T-helper 17 cell (primary cell): ENCODE measurements at places on chromosomes 7 and 10.

GRCh38 chr7:77538281-77539212 is 1.5 kb downstream of the PTPN12 start:
- DNase-seq = no peak

DNA sequence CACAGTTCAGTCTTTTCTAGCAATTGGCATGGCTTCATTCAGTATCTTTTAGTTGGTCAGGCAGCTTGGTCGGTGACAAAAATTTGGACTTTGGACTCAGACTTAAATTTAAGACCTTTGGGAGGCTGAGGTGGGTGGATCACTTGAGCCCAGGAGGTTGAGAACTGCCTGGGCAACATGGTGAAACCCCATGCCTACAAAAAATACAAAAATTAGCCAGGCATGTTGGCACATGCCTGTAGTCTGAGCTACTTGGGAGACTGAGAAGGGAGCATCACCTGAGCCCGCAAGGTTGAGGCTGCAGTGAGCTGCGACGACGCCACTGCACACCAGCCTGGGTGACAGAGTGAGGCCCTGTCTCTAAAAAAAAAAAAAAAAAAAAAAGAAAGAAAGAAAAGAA is 19.5 kb upstream of the ITPRID1 start:
- no peak for DNase-seq

DNA sequence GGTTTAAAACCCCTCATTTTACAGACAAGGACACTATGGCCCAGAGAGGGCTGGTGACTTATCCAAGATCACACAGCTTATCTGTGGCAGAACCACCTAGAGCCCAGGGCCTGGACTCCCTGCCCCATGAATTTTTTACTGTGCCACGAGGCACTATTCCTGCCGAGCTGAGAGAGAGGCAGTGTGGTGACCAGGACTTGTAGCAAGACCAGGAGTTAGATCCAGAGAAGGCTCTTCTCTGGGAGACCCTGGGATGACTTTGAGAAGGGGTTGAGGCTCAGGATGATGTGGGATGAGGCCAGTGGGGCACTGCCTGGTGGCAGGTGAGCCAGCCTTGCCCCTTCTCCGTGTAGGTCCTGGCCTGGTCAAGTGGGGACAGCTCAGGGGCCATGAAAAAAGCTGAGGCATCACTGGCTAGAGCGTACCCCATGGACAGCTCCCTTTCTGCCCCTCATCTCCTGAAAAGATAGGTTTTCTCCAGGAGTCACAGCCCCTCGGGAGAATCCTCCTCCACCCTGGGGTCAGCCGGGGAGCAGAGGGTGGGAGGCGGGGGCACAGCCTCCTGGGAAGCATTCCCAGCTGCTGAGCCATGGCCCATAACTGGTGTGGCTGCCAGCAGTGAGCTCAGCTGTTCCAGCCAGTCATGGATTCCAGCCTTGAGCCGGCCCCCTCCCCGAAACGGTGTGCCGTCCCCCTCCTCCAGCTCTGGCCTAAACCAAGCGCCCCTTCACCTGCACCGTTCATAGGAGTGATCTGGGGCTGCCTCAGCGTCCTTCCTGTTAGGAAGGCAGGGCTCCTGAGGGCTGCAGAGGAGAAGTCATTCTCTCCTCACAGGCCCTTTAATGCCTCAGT is 5.8 kb downstream of the FLNC start:
- no peak for DNase-seq

GRCh38 chr10:102433619-102434046 is 1.3 kb upstream of the CUEDC2 start:
- no peak for DNase-seq

GRCh38 chr10:110747609-110748464 is 103.7 kb downstream of the RBM20 start:
- DNase-seq = no peak

DNA sequence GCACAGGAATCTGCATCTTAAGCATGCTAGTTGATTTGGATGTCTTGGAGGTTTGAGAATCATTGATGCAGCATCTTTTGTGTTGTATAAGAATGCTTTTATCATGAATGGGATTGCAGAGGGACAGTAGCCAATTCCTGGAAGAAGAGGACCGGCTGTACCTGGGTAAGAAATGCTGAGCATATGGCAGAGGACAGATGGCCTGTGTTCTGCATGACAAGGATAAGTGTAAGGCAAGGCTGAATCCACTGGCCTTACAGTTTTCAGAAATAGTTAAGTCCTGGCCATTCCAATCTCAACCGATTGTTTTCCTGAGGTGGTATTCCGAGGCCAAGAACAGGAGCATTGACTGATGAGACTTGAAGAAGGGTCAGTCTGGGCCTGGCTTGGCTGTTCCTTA is 24.4 kb upstream of the KBTBD2 start:
- no peak for DNase-seq

GRCh38 chr10:17031637-17032635 is 97.7 kb downstream of the CUBN start:
- DNase-seq = no peak

GRCh38 chr7:128777156-128778123 is 1.8 kb upstream of the OPN1SW start:
- no peak for DNase-seq

GRCh38 chr7:130639388-130639787 is 29.2 kb downstream of the COPG2 start:
- no peak for DNase-seq

- no peak for DNase-seq
These were observed 49.8 kb upstream of the ZNF479 start for GRCh38 chr7:57182031-57182430.

DNA sequence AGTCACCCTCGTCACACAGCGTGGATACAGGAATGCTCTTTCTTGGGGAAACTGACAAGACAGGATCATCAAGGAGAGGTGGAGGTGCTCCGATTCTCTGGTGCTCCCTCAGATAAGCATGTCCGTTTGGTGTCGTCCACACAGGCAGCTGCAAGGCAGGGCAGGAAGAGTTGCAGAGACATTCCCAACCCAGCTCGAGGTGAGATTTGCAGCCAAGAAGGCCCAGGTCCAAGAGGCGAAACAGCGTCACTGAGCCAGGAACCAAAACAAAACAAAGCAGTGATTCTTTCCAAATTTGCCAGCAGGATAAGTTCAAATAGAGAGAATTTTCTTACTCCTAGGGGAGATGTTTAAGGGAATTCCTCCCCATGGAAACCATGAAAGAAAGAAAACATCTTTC is 386.5 kb upstream of the PFKP start:
- DNase-seq = no peak

GRCh38 chr10:59098387-59098786 is 78.1 kb upstream of the PHYHIPL start:
- no peak for DNase-seq

GRCh38 chr7:12692479-12693259 is 5.2 kb downstream of the ARL4A start:
- DNase-seq = no peak

- no peak for DNase-seq
These were observed 336.0 kb downstream of the AUTS2 start for GRCh38 chr7:69934144-69934903.

DNA sequence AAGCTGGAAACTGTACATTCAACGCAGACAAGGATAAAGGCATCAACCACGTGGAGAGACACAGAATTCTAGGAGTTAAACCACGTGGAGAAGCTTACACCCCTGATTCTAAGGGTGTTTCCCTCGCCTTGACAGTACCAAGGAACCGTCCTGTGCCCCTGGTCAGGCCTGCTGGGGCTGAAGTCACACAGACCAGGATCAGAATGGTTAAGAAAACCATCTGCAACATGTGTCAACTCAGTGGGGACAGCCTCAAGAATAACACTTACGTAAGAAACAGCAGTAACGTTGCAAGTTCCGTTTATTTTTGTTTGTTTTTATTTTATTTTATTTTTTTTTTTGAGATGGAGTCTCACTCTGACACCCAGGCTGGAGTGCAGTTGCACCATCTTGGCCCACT is 55.6 kb downstream of the CHST15 start:
- no peak for DNase-seq

DNA sequence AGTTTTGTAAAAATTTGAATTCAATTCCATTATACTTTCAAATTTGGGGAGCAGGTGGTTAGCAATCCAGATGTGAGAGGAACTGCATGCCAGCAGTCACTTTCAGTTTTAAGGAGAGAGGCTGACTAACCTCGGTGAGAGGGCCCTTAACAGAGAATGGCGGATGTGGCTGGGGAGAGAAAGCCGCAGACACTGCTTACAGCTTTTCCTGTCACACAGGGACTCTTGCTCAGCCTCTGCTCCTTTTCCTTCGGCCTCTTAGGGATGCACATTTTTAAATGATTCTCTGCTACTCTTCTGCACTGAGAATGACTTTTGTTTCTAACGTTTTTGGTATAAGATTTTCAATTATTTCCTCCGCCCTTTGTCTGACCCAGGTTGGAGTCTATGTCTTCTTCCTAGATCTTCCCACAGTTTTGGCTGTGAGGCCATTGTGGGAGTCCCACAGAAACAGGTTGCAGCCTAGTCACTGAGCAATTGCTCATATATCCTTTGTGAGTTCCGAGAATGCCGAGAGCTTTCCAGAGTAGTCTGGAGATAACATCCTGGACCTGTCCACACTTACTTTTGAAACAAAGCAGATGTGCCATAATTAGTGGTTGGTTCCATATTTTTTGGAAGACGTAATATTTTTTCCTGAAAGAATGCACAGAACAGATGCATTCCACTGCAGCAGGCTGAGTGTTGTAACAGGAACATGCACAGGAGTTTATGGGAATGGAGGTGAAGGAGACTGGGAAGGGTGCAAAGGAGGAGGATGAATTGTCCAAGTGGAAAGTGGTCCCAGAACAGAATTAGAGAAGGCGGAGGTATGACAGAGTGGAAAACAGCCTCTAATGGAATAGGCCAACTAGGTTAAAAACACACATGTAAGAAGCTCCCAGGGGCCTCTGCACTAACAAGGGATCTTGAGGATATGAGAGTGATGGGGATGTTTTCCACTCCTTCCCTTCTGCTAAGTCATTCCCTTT is 168.0 kb upstream of the ZNF32 start:
- DNase-seq = peak; percentile 34

DNA sequence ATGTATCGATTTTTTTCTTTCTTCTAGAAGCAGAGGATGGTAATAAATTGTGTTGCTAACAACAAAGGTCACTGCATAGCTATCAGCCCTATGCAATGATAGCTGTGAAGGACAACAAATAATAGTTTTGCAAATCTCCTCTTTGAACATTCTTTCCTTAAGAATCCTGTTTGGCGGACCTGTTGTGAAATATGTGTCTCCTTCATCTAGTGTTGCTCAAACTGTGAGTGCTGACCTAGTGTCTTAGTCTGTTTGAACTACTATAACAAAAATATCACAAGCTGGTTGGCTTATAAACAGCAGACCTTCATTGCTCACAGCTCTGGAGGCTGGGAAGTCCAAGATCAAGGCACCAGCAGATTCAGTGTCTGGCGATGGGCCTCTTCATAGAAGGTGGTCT is 53.7 kb downstream of the CAV1 start:
- DNase-seq = no peak

DNA sequence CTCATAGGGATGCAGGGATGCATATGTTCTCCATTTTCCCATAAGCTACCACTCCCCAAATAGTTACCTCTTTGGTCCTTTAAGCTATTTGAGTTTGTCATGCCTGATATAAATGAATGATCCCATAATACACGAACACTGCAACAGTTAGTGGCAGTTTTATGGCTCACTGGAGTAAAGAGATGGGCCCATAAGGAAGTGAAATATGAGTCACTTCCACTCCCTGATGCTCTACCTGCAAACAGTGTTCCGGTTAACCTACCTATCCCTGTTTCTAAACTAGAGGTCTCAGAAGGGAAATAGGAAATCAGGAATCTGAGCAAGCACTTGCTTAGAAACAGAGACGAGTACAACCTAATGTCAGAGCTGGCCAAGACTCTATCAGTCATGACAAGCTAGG is 71.7 kb downstream of the CALD1 start:
- DNase-seq = no peak

GRCh38 chr10:84329986-84330651 is 1.7 kb downstream of the CCSER2 start:
- DNase-seq = no peak

GRCh38 chr10:74071157-74071556 is 73.2 kb downstream of the VCL start:
- no peak for DNase-seq

DNA sequence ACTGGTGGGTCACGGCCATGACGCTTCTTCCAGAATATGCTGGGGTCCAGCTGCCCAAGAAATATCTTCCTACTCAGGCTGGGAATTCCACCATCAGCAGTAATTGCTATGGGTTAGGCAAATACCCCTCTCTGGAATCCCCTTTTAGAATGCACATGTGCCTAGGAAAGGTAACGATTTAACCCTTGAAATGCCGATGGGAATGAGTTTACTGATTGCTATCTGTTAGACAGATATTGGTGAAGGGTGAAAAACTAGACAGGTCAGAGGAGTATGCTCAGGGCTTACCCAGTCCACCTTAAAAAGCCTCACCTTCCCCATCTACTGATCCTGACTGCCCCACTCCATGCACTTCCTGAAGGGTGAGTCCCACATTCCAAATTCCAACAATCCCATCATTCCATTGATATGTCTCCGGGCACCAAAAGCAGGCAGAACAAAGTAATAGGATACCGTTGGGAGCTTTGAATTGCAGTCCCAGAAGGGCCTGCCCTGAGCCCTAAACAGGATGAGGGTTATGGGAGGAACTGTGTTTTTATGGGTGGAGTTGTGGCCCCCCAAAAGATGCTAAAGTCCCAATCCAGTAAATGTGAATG is 59.3 kb downstream of the DLG5 start:
- no peak for DNase-seq

- DNase-seq = no peak
These were observed 82.1 kb upstream of the PPP2R2D start for GRCh38 chr10:131818510-131819234.

DNA sequence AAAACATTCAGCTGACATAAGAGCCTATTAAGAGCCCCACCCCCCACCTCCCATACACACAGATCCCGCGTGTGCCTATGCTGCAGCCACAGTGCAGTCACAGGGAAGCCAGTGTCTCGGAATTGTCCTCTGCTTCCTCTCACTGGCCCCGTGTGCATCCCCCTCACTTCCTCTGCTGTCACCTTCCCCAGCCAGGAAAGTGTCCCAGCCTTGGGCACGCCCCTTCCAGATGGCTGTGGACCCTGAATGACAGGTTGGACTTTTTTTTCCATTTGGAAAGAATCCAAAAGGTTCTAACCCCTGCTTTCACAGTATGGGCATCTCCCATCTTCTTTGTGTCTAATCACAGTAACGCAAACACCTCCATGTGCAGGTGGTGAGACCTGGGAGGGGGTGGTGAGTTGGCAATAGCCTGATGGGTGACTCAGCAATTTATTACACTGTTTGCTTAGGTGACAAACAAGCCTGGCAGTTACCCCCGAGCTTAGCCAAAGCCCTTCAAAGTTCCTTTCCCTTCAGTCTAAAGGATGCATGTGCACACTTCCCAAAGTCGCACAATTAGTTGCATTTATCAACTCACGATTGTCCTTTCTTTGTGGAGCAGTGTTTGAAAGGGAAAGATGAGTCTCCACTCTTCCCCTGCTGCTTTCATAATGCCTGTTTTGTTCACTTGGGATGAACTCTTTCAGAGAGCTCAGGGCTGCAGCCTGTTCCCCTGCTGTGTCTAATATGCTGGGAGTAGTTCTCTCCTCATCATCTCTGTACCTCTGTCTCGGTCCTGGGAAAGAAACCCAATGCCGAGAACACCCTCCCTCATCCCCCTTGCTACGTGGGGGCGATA is 67.5 kb upstream of the EFCAB10 start:
- no peak for DNase-seq
